ENCODE measurements at places on chromosomes 12 and 14.

- no peak for DNase-seq
Observed at GRCh38 chr12:86349196-86349595, 93.0 kb upstream of the MGAT4C start.

DNA sequence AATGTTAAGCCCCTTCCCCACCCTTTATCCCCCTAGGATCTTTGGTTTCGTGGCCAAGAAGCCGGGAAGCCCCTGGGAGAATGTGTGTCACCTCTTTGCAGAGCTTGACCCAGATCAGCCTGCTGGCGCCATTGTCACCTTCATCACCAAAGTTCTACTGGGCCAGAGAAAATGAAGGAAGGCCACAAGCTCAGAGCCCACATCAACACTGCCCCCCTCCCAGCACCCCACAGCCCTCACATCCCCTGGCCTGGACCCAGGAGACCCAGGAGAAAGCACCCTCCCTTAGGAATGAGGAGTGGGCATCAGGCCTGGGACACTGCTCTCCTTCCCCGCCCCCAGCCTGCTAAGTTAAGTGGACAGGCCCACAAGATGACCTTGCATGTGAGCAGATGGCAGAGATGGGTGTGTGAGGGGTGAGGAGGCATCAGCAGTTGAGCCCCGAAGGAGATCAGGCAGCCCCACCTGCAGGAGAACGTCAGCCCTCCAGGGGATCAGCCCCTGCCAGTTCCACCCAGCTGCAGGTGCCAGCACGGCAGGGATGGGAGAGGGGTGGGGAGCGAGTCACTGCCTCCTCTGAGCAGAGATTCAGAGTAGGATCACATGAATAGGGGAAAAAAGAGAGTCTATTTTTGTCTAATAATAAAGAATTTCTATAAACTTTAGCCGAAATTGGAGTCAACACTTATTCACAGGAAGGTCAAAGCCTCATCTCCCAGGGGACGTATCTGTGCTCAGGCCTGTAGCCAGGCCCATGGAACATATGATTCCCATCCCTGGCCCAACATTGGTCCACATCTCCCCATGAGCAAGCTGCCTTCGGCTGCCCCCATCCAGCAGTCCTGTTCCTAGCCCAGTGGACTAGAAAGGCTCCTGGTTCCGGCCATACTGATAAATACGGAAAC is 14.1 kb downstream of the TNS2 start:
- DNase-seq = no peak

DNA sequence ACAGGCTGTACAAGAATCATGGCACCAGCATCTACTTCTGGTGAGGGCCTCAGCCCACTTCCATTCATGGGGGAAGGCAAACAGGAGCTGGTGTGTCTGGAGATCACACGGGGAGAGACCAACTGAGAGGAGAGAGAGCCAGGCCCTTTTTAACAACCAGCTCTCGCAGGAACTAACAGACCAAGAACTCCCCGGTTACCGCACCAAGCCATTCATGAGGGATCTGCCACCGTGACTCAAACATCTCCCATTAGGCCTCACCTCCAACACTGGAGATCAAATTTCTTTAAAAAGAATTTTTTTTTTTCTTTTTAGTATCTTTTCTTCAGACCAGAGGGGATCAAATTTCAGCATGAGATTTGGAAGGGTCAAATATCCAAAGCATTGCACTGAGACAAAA is 16.7 kb upstream of the AQP2 start:
- DNase-seq = no peak

DNA sequence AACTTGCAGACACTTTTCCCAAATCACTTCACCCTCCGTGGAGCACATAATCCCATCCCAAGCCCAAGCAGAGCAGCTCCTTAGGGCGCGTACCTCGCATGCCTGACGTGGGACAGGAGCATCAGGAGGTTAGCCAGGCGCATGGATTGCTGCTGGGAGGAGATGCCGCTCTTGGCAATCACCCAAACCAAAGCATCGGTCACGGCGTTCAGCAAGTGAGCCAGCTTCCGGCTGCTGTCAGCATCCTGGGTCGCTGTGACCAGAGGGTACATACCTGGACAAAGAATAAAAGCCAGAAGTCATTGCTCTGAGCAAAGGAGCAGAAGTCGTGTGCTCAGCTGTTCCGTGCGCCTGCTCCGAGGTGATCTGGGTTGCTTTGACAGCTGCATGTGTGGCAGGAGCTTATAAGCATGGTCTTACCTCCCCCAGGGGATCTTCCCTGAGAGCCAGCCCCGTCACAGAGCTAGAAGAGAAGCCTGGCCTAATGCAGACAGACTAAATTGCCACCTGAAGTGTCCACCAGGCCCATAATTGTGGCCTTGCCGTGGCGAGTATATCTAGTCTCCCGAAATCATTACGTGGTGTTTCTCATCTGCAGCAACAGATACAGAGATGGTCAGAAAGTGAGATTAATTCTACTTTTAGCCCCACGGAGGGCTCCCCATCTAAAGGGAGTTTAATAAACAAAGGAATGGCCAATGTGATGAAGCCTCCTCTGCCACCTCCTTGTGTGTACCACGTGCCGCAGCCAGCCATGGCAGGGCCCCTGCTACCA is 59.1 kb downstream of the ESR2 start:
- no peak for DNase-seq

DNA sequence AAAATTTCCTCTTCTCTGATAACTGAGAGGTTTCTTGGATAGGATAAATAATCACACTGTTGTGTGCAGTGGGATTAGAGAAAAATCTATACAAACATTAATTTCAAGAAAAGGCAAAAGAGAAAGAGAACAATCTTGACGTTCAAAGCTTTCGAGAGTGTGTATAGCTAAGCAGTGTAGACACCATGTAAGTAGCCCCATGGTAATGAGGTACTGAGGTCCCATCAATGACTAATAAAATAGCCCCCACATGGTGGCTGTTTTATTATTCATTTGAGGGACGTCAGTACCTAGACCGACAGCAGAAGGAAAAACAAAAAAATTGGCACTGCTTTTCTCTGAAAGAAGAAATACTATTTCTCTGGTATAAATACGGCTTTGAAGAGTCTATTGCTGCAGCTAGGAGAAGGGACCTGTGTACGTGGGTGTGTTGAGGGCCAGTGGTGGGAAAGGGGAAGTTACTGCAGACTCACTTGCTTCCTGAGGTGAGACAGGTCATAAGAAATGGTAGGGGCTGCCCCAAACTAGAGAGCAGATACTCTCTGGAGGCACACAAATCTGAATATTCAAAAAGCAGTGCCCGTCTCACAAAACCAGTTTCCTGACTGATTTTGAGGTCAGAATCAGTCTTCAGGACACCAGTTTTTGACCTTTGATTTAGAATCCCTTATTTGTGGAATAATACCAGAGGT is 339.8 kb downstream of the EMP1 start:
- no peak for DNase-seq

- no peak for DNase-seq
Observed at GRCh38 chr14:64754685-64755084, 50.5 kb downstream of the PLEKHG3 start.
